Smooth muscle cell of the brain vasculature (primary cell): ENCODE measurements at places on chromosomes 13 and 19.

- DNase-seq, result no peak
Observed at GRCh38 chr13:54175466-54175865, 1146.9 kb downstream of the OLFM4 start.

GRCh38 chr13:36769126-36769525, 49.9 kb upstream of the RFXAP start:
- DNase-seq, result no peak

GRCh38 chr19:757811-758668, 7.1 kb downstream of the MISP start:
- no peak for DNase-seq

DNA sequence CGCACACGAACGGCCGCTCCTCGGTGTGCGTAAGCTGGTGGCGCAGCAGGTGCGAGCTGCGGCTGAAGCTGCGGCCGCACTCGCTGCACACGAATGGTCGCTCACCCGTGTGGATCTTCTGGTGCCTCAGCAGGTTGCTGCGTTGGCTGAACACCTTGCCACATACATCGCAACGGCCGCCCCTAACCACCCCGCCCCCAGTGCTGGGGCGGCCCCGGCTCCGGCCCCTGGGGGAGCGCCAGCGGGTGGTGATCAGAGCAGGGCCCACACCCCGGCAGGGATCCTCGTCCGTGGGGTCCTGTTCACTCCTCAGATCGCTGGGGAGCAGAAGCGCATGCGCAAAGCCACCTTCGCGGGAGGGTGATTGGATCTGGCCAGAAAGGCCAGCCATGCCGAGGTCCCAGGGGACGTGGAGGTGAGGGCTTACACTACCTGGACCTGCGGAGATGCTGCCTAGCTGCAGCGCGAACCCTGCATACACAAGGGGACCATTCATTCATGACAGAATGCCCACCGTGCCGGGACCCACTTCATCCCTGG, 4.7 kb upstream of the UBE2M start:
- no peak for DNase-seq

- no peak for DNase-seq
Observed at GRCh38 chr13:71879129-71879535, 12.1 kb upstream of the DACH1 start.

GRCh38 chr19:10815007-10815536, 20.9 kb downstream of the TMED1 start:
- DNase-seq, result no peak

DNA sequence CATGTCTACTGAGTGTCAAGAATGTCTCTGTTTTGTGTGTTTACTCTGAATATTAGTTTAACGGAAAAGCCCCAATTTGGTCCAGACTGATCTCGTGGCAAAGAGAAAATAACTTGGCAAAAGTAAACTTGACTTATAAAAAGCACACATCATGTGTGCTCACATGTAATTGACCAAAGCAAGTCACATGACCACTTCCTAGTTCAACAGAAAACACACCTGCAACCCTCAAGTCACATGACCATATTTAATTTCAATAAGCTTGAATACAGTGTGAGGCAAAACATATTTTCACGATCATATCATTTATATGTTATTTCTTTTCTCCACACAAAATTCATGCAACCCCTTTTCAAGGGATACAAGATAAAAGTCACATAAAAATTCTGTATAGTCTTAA, 662.4 kb downstream of the SLITRK1 start:
- DNase-seq, result no peak

DNA sequence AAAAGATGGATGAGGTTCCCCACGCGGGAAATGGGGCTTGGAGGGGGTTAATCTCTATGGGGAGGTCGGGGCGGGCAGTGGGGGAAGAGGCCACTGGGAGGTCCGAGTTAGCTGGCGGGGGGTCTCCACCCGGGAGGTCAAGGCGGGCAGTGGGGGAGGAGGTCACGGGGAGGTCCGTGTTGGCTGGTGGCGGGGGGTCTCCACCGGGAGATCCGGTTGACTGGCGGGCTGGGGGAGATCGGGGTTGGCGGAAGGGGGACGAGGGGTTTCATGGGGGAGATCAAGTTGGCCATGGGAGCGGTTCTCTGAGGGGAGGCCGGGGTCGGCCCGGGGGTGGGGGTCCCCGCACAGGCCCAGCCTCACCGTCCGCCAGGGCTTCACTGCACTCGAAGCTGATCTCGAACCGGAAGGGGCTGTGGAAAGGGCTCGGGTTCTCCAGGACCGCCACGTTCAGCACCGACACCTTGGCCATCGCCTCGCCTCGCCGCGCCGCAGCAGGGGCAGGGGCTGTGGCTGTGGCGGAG, 342 bp downstream of the ASF1B start:
- no peak for DNase-seq

DNA sequence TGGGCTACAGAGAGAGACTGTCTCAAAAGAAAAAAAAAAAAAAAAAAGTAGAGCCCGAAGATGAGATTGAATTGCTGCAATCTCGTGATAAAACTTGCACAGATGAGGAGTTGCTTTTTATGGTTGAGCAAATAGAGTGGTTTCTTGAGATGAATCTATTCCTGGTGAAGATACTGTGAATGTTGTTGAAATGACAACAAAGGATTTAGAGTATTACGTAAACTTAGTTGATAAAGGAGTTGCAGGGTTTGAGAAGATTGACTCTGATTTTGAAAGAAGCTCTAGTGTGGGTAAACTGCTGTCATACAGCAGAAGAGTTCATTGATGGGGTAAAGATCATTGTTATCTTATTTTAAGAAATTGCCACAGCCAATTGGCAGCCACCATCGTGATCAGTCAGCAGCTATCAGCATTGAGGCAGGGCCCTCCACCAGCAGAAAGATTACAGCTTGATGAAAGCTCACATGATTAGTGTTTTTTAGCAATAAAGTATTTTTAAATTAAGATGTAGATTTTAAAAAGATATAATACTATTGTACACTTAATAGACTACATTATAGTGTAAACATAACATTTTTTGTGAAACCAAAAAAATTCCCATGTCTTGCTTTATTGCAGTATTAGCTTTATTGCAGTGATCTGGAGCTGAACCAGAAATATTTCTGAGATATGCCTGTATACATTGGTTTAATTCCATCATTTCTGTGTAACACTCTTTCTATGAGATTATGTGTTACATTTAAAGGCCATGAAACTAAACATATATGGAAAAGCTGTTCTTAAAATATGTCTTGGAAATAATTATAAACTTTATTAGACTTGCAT, 43.1 kb downstream of the ZMYM2 start:
- DNase-seq, result no peak

GRCh38 chr13:42653679-42654078, 79.7 kb downstream of the TNFSF11 start:
- no peak for DNase-seq

- no peak for DNase-seq
Observed at GRCh38 chr13:39616087-39616694, 13.2 kb upstream of the LHFPL6 start.

DNA sequence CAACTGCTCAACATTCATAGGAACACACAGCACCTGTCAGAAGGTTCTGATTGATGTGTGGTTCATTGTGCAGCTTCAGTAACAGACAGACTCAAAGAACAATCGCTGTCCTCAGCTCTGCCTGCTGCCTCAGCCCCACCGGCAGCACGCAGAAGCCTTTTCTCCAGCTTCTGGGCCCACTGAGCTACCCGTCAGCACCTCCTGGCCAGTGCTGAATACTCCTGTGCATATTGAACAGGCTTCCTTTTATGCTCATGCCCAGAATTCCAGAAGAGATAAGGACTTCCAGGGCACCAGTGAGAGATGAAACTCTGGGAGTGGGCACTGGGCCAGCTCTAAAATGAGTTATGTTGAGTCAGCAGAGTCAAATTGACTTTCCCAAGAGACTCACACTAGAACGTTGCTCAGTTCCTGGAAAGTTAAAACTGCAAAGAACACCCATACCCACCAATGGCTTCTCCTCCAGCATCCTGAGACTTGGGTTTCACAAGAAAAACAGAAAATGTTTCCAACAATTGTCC, 119.3 kb downstream of the COL4A1 start:
- DNase-seq, result peak; percentile 31

- no peak for DNase-seq
Observed at GRCh38 chr19:51663650-51664049, 17.0 kb upstream of the SIGLEC14 start.
